ENCODE measurements at places on chromosomes 5 and 9.

DNA sequence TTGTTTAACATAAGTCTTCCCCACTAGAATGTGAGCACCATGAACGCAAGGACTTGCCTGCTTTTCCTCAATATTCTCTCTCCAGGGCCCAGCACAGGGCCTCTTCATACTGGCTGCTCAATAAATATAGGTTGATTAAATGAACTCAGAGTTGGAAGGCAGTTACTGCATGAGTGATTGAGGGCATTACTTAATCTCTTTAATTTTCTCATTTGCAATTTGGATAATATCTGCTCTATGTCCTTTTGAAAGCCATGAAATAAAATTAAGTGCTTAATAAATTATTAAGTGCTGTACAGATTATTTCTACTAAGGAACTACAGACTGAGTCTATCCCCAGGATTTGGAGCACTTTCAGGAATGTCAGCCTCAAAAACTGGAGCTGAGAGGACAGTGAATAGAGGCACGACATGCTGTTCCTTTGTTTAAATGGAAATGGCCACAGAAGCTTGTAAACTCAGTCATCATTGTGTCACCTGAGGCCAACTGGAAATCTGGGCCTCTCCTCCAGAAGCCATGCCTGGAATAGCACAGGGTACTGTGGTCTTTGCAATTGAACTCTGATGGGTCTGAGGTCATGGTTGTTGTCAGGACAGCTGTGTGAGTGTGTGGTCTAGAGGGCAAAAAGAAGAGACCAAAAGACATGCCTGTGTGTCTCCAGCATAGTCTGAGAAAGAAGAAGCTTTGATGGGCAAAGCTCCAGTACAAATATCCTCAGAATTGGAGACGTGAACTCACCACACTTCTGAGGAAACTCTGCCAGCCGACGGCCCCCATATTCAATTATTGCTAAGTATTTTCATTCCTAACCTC is 86.1 kb downstream of the SH3TC2 start:
- no peak for DNase-seq
- H3K27me3 ChIP-seq = no peaks in the 10 kb centered on the region
- no peak overlapping the region for H3K27ac ChIP-seq
- H3K4me1 ChIP-seq = peaks cover 11% of the 10 kb centered on the region
- no peak overlapping the region for H3K4me3 ChIP-seq

DNA sequence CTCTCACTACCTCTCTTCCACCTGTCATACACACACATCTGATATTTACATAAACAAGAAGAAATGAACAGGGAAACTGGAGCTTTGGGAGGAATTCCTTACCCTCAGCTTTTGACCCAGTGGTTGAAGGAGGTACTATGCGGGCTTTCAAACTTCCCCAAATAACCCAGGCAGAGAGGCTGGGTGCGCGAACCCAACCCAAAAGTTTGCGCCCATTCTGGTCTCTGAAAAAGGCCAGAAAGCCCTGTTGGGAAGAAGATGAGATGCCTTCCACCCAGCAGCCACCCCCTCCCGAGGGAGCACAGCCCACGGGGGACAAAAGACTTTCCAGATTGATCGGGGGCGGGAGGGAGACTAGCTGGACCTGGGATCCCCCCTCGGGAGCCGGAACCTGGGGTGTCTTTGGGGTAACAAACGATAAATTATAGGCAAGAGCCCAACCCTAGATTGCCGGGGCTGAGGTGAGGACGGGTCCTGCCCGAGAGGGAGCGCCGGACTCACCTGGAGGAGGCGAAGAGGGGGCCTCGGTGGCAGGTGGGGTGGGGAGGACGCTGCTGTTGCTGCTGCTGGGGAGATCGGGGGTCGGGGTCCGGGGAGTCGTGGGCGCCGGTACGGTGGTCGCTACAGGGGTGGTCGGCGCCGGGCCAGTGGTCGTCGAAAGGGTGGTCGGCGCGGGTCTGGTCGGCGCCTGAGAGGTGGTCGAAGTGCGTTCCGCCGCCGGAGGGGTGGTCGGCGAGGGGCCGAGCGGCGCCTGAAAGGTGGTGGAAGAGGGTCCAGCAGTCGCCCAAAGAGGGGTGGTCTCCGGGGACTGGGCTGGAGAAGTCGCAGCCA is 798 bp downstream of the MEGF9 start:
- no peak for DNase-seq
- peaks cover 50% of the 10 kb centered on the region for H3K4me1 ChIP-seq
- H3K27me3 ChIP-seq = no peaks in the 10 kb centered on the region
- no peaks in the 10 kb centered on the region for H3K36me3 ChIP-seq
- peak overlapping the region; percentile 72 for H3K27ac ChIP-seq

DNA sequence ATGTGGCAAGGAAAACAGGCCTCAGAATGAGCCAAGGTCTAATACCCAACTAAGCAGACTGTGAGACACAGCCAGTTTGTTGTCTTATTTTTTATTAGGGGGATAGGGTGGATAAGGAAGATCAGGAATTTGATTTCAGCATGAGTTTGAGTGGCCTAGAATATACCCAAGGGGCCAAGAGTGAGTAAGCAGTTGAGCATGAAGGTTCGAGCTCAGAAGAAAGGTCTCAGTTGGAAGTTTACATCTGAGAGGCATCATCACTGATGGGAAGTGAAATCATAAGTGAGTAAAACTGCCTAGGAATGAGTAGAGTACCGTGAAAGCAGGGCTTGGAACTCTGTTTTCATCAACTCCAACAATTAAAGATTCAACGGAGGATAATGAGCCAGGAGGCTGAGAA is 12.6 kb downstream of the PSMD5 start:
- peaks cover 43% of the 10 kb centered on the region for H3K36me3 ChIP-seq
- no peak overlapping the region for H3K4me3 ChIP-seq
- no peak overlapping the region for H3K27ac ChIP-seq
- no peaks in the 10 kb centered on the region for H3K4me1 ChIP-seq
- no peak for DNase-seq

GRCh38 chr9:124859803-124860581 is 1.8 kb downstream of the RPL35 start:
- no peak for DNase-seq
- no peak overlapping the region for H3K27ac ChIP-seq
- H3K4me1 ChIP-seq = peaks cover 20% of the 10 kb centered on the region
- H3K27me3 ChIP-seq = no peaks in the 10 kb centered on the region

GRCh38 chr5:150293091-150293941 is 3.7 kb upstream of the CAMK2A start:
- H3K4me3 ChIP-seq = no peak overlapping the region
- DNase-seq = no peak
- no peaks in the 10 kb centered on the region for H3K27me3 ChIP-seq
- H3K36me3 ChIP-seq = no peaks in the 10 kb centered on the region

DNA sequence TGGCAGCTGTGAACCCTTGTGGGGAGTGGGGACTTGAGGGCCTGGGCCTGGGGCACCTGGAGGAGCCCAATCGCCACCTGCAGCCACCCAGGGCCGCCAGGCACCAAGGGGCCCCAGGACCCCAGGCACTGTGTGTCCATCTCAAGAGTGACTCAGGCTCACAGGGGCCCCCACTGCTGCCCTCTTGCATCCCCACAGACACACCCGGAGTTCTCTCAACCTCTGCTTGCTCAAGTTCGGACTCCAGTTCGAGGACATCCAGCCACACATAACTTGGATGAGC is 51.9 kb downstream of the MRPL36 start:
- H3K27ac ChIP-seq = no peak overlapping the region
- no peaks in the 10 kb centered on the region for H3K4me1 ChIP-seq
- H3K27me3 ChIP-seq = no peaks in the 10 kb centered on the region
- H3K36me3 ChIP-seq = no peaks in the 10 kb centered on the region
- no peak overlapping the region for H3K4me3 ChIP-seq

DNA sequence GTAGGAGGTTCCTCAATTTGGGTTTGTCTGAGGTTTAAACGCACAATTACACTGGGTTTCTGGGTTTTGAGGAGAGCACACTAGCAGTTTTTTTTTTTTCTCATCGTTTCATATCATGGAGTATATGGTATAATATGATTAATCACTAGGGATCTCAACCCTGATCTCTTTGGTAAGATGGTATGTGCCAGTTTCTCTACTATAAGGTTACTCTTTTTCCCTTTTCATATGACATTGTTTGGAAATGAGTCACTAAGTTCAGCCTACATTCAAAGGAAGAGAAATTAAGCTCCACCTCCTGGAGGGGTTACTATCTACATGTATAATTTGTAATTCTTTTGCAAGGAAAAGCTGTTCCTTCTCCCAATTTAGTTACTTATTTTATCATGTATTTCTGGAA is 35.2 kb downstream of the MTRR start:
- no peaks in the 10 kb centered on the region for H3K4me1 ChIP-seq
- no peak overlapping the region for H3K27ac ChIP-seq
- no peak for DNase-seq
- peaks cover 3% of the 10 kb centered on the region for H3K36me3 ChIP-seq

- H3K4me1 ChIP-seq = no peaks in the 10 kb centered on the region
- DNase-seq = no peak
- H3K27me3 ChIP-seq = no peaks in the 10 kb centered on the region
- H3K36me3 ChIP-seq = no peaks in the 10 kb centered on the region
- H3K27ac ChIP-seq = no peak overlapping the region
- H3K4me3 ChIP-seq = no peak overlapping the region
Measured at GRCh38 chr9:73655363-73655762, 503.7 kb downstream of the ANXA1 start.

GRCh38 chr5:134758176-134758503 is 439 bp upstream of the DDX46 start:
- DNase-seq = no peak
- no peaks in the 10 kb centered on the region for H3K27me3 ChIP-seq
- peak overlapping the region; percentile 87 for H3K4me3 ChIP-seq
- peak overlapping the region; percentile 21 for H3K27ac ChIP-seq

GRCh38 chr5:96756985-96757384 is 50.8 kb downstream of the ERAP1 start:
- H3K27me3 ChIP-seq = no peaks in the 10 kb centered on the region
- H3K36me3 ChIP-seq = peaks cover 59% of the 10 kb centered on the region
- no peaks in the 10 kb centered on the region for H3K4me1 ChIP-seq
- no peak overlapping the region for H3K4me3 ChIP-seq

GRCh38 chr9:133180953-133181352 is 17.2 kb upstream of the GBGT1 start:
- no peaks in the 10 kb centered on the region for H3K27me3 ChIP-seq
- H3K4me3 ChIP-seq = no peak overlapping the region
- no peak for DNase-seq
- H3K36me3 ChIP-seq = no peaks in the 10 kb centered on the region
- no peak overlapping the region for H3K27ac ChIP-seq

DNA sequence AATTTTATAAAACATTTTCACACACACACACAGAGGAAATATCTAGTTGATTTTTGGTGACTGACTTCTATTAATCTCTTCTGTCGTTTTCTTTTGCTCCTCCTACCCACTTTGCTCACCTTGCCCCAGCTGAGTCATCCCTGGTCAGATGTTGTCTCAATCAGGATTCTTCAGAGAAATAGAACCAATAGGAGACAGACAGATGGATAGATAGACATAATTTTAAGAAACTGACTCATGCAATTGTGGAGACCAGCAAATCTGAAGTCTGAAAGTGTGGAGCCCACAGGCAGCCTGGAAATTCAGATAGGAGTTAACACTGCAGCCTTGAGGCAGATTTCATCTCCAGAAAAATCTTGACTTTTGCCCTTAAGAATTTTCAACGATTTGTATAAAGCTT is 37.0 kb upstream of the PIK3R1 start:
- H3K36me3 ChIP-seq = no peaks in the 10 kb centered on the region
- no peaks in the 10 kb centered on the region for H3K27me3 ChIP-seq
- no peak for DNase-seq

- no peak for DNase-seq
- H3K4me1 ChIP-seq = peaks cover 19% of the 10 kb centered on the region
- no peaks in the 10 kb centered on the region for H3K36me3 ChIP-seq
- no peaks in the 10 kb centered on the region for H3K27me3 ChIP-seq
- no peak overlapping the region for H3K4me3 ChIP-seq
Measured at GRCh38 chr9:89883401-89884341, 278.9 kb downstream of the GADD45G start.

DNA sequence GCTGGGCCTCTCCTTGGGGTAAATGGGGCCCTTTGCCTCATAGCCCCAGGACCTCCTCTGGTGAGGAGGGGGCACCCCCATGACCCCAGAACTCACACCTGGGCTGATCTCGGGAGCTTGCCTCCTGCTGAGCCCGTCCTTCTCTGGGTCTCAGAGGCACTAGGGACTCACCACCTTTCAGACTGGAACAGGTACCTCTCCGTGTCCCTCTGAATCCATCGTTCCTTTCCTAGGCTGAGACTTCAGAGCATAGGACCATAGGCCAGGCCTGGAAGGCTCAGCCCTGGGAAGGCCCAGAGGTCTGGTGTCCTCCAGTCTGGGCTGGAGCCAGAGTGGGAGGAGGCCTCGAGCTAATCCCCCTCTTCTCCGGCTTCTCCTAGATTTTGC is 97.9 kb downstream of the CACNA1B start:
- DNase-seq = no peak
- H3K27ac ChIP-seq = no peak overlapping the region
- no peaks in the 10 kb centered on the region for H3K36me3 ChIP-seq
- no peaks in the 10 kb centered on the region for H3K27me3 ChIP-seq

- H3K27ac ChIP-seq = no peak overlapping the region
- H3K27me3 ChIP-seq = no peaks in the 10 kb centered on the region
- H3K4me1 ChIP-seq = peaks cover 11% of the 10 kb centered on the region
- no peak overlapping the region for H3K4me3 ChIP-seq
- no peaks in the 10 kb centered on the region for H3K36me3 ChIP-seq
Measured at GRCh38 chr5:102536323-102536928, 37.6 kb upstream of the SLCO6A1 start.

DNA sequence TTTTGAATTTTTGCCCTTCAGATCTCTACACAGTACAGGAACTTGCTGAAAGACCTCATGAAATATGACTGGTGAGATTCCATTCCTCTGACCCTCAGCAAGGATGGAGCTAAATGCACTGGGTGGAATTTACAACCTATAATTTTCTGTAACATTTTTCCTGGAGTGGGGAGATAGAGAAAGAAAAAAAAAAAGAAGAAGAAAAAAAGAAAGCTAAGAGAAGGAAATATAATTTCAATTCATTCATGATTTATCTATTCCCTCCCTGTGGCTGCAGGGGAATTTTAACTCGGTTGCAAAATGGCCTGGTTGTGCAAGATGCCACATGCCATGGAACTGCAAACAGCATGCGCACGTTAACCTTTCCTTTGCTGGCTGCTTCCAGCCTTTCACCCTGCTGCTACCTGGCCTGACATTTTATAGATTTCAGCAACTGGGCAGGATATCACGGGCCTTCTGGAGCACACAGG is 155.4 kb downstream of the FSTL4 start:
- H3K27ac ChIP-seq = no peak overlapping the region
- no peaks in the 10 kb centered on the region for H3K4me1 ChIP-seq
- no peak for DNase-seq

- no peak overlapping the region for H3K4me3 ChIP-seq
- H3K27ac ChIP-seq = no peak overlapping the region
- no peak for DNase-seq
- H3K36me3 ChIP-seq = peaks cover 4% of the 10 kb centered on the region
Measured at GRCh38 chr5:80810425-80810824, 149.7 kb upstream of the RASGRF2 start.
